ENCODE measurements at places on chromosomes 4 and X.

DNA sequence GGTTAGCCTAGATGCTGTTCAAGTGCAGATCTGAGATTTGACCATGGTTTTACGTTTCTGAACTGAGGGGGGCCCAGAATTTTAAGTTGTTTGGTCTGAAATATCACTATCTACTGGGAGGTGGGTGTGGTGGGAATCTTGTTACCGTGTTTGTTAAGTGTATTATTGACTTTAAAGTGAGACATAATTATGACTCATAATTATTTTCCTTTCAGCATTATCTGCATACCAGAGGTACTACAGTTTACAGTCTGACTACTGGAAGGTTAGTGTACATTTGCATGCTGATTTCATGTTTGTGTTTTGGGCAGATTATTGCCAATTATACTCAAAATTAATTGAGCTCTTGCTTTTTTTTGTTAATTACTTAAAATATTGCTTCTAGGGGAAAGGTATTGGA, 101.5 kb downstream of the KDM6A start:
- no peak for DNase-seq

GRCh38 chr4:113987382-113987941, 8.0 kb upstream of the ARSJ start:
- DNase-seq: no peak

DNA sequence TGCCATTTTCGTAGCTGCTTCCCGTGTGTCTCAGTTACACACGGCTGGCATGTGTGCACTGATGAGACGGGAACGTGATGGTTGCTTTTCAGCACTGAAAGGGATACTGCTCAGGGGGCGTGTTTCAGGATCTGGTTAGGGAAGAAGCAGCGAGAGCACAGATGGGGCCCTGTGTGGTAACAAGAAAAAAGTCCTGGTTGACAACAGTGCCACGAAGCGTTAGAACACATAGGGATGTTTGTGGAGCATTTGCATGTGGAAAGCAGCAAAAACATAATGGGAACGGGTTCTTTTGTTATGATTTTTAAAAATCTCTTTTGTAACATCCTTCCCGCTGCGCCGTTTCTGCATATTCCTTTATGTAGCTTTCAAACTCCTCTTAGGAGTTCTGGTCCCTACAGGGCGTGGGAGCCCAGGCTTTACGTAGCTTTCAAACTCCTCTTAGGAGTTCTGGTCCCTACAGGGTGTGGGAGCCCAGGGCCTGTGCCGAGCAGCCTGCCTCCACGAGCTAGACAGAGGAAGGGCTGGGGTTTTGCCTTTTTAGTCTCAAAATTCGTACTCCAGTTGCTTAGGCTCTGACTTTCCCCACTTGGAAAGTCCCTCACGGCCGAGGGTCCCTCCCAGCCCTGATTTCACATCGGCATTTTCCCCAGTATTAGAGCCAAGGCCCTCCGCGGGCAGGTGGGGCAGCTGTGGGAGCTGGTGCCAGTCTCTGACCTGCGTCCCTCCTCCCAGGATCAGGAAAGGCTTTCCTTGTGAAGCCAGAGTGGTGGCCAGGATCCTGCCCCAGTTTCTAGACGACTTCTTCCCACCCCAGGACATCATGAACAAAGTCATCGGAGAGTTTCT, 11.0 kb upstream of the MSANTD1 start:
- DNase-seq: no peak

GRCh38 chrX:14357314-14357713, 172.0 kb upstream of the GLRA2 start:
- no peak for DNase-seq

DNA sequence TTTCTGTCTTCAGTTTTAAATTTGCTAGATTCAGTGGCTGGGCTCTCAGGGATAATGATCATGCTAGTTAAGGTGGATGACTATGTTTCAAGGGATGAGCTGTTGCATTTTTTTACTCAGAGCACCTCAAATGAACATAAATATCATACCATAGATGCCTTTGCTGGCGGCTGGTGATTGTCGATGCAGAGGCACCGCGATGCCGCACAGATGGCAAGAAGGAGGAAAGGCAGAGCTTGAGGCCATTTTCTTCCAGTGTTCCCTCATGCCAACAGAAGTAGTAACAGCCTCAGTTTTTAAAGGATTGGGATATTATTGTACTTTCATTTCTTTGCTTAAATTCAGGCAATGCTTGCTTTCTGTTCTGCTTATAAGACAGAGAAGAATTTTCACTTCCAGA, 654.7 kb upstream of the IGFBP7 start:
- DNase-seq: no peak

DNA sequence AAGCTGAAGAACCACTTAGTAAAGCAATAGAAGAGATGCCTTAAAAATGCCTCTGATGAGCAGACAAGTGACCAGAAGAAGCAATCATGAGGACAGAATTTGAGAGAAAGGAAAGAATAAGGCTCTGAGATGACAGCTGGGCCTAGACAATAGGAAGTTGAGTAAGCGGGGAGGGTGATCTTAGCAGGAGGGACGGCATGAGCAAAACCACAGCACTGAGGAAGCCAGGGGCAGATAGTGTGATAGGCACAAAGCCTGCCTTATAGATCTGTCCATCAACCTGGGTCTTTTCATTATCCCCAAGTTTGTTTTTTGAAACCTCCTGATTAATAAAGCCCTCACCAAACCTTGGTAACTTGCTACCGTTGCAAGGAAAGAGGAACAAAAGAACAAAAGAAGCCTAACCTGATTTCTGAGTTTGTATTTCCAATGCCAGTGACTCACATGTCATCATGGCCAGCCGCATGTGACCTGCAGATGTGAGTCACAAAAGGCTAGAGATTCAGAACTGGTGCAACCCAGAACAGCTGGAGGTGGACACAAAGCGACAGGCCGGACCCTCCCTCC, 55.7 kb upstream of the PPARGC1A start:
- peak; percentile 95 for DNase-seq
